ENCODE measurements at places on chromosomes 3 and 15. TPM values are rescaled to one million over a fixed set of nuclear protein-coding genes. Genes with fewer than 3 reads are reported as not detected.

The CHSY1 gene
- 32.5 TPM for total RNA-seq

The SEMA6D gene
- total RNA-seq, result not detected

The SLC15A2 gene
- 2.2 TPM for total RNA-seq

The AADACL2 gene
- not detected for total RNA-seq

The CIB1 gene
- total RNA-seq, result 83.5 TPM

All from activated CD4-positive, alpha-beta T cell treated with anti-CD3 and anti-CD28 coated beads, Interleukin-2, amount 10 ng/mL, durations not matched to agents 7 days and 5 days (primary cell).